ENCODE measurements at places on chromosomes 5 and 9. TPM values are rescaled to one million over a fixed set of nuclear protein-coding genes. Genes with fewer than 3 reads are reported as not detected.

Gene MEIKIN
- total RNA-seq, result not detected

Gene C5orf46
- total RNA-seq, result 12.3 TPM

Gene GRXCR2
- total RNA-seq, result not detected

Gene FEM1C
- 31.9 TPM for total RNA-seq

Gene MCIDAS
- not detected for total RNA-seq

Gene CD14
- total RNA-seq, result 4.8 TPM

Gene SWI5
- total RNA-seq, result 35.3 TPM

Gene LARP1
- 76.8 TPM for total RNA-seq

Gene SPATA31A3
- total RNA-seq, result not detected

Gene QRFP
- total RNA-seq, result not detected

Gene PCDHB5
- 2.2 TPM for total RNA-seq

Gene RELL2
- 2.3 TPM for total RNA-seq

Gene TMEM174
- not detected for total RNA-seq

Gene LSM11
- 6.1 TPM for total RNA-seq

Gene ZDHHC11
- 2.9 TPM for total RNA-seq

Gene STPG3
- not detected for total RNA-seq

Gene GRAMD2B
- total RNA-seq, result 22.0 TPM

Gene CAVIN4
- 1.6 TPM for total RNA-seq

All from smooth muscle cell of the pulmonary artery (primary cell).